Stimulated activated CD4-positive, alpha-beta T cell treated with anti-CD3 and anti-CD28 coated beads, Interleukin-15, amount 100 ng/mL, for 48 hours (primary cell): ENCODE measurements at places on chromosomes 2 and 18.

GRCh38 chr18:36660311-36660710 is 168.5 kb downstream of the TPGS2 start:
- no peak for DNase-seq

GRCh38 chr18:47251289-47252120 is at the start of gene SKOR2:
TSS of gene SKOR2 (minus strand) at chr18:47251660. CDS start at chr18:47249183, 2,477 bp downstream.
- DNase-seq: no peak

- DNase-seq: no peak
These were observed 177.0 kb downstream of the FMNL2 start for GRCh38 chr2:152511981-152512380.

DNA sequence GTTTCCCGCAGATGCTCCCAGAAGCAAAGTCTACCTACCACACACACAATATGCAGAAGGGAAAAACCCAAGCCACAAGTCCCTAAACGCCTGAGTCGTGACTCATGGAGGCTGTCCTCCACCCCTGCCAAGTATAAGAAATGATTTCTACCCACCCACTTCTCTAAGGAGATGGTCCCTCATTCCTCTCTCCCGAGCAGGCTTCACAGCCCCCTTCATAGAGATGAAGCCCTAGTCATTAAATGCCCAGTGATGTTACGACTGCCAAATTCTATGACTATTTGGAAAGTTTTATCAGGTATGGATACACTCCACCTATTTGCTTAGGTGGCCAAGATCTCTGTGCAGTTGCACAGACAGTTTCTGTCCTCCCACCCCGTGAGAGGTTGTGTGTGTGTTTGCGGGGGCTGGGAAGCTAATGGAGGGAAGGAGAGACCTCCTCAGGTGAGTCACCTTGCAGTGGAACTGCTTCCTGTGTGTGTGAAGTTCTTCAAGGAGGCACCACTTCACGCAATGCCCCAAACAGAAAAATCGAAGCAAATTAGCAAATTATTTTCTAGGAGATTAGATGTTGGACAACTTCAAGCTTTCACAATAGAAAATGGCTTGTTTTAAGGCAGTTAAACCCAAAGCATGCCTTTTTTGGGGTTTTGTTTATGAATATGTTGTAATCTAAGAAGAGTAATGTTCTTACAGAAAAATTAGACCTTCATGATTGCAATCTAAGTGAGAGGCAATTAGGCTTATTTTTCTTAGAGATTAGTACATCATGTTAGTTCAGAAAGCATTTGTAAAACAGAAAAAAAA is 175.2 kb downstream of the TGIF1 start:
- DNase-seq: peak; percentile 51

GRCh38 chr2:150480971-150481830 is 6.3 kb downstream of the RND3 start:
- no peak for DNase-seq

GRCh38 chr2:224157655-224158054 is 118.6 kb upstream of the SERPINE2 start:
- no peak for DNase-seq

- DNase-seq: no peak
These were observed 794 bp downstream of the GKN2 start for GRCh38 chr2:68951899-68952298.

- DNase-seq: no peak
These were observed 228.9 kb downstream of the RNF144A start for GRCh38 chr2:7146151-7146550.

DNA sequence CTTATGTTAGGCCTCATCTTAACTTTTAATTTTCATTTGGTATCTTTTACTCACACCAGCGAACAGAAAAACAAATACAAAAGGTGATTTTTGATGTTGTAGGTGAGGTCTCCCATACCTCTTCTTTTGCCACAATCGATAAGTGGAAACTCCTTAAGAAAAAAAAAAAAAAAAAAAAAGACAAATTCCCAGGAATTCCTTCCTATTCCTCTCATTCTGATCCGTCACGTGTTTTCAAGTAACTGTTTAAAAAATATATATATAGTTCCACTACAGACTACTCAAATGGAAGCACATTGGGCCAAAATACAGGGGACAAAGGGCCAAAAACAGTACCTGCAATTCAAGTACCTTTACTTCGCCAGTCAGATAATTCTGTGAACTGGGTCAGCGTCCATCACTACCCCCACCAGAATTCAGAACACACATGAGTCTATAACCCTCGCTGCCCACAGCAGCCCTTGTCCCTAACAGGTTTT is 16.5 kb downstream of the NMUR1 start:
- no peak for DNase-seq

DNA sequence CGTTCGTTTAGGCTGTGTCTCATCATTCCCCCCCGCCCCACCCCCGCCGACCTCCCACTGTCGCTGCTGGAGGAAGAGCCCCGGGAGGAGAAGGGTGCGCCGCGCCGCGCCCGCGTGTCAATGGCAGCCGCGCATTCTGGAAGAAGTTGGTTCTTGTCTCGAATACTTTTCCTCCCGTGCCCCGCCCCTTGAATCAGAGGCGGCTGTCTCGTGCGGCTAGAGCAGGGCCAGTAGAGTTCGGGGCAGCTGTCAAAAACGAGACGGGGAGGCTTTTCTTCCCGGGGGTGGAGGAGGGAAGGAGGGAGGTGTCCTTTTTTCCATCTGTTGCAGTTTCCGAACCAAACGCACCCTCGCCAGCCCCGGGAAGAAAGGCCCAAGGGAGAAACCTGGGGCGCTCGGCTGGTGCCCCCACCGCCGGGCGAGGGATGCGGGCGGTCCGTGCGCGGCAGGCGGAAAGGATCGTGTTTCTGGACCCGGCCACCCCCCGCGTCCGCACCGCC is 410 bp upstream of the TGIF1 start:
- DNase-seq: peak; percentile 51

DNA sequence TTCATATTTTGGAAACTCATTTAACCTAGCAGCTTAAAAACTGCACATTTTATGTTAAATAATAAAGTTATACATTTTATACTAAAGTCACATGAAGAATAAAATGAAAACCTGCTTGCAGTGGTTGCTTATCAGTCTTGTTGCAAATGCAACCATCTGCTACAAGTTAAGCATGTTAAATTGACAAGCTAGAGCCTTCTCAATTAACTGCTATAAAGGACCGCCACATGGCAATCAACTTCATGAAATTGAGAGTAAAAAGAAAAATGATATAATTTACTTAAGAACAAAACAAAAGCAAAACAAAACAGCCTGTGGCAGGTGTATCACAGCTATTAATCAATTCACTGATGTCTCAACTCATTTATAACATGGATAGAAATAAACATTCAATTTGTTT is 78.7 kb downstream of the RTTN start:
- no peak for DNase-seq

GRCh38 chr2:240351088-240351741 is 84.2 kb upstream of the GPC1 start:
- no peak for DNase-seq

- DNase-seq: no peak
These were observed 203.9 kb upstream of the ALPP start for GRCh38 chr2:232174662-232175061.

GRCh38 chr18:23631746-23632145 is 31.0 kb downstream of the ANKRD29 start:
- no peak for DNase-seq

GRCh38 chr2:178392215-178392614 is 58.8 kb downstream of the PRKRA start:
- DNase-seq: no peak

- no peak for DNase-seq
These were observed 198.6 kb downstream of the CAMKMT start for GRCh38 chr2:44560352-44560751.

- no peak for DNase-seq
These were observed 71.9 kb upstream of the SLC9A2 start for GRCh38 chr2:102547462-102547861.

DNA sequence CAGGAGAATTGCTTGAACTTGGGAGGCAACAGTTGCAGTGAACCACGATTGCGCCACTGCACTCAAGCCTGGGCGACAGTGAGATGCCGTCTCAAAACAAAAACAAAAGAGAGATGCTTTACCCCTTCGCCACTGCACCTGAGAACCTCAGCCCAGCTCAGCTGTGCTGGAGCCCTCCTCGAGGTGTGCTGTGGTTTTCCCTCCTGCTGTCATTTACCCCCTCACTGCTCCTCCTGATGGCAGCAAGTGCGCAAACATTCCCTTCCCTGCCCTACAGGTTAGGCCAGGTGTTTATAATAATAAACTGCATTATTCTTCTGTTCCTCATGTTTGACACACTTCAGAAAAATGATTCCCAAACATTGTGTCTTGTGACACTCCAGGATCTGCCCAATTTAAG is 8.4 kb downstream of the FBXO36 start:
- no peak for DNase-seq

DNA sequence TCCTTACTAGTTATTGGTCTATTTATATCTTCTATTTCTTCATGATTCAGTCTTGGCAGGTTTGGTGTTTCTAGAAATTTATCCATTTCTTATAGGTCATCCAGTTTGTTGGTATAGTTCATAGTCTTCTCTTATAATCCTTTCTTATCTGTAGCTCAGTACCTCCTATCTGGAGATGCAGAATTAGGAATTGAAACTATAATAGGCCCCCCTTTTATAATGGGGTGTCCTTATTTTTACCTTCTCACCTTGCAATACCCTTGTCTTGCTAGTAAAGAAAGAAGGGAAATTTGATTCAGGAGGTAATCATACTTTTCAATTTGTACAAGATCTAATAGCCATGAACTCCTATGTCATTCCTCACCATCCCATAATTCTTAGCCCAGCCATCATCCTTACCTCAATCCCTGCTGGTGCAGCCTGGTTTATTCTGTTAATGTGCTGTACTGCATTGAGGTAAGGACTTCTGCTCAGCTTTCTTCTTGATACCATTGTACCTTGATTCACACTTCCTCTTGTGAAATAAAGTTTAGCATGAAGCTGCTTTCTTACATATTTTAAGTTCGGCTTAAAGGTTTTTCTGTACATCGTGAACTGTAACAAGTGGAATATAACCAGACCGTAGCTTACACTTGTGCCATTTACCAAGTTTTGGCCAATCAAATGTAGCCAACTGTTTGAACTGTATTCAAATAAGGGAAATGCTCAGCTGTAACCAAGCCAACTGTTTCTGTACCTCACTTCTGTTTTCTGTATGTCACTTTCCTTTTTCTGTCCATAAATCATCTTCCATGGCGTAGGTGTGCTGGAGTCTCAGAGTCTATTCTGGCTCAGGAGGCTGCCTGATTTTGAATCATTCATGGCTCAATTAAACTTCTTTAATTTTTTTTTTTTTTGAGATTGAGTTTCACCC is 40.1 kb upstream of the PTH2R start:
- no peak for DNase-seq

- DNase-seq: no peak
These were observed 60.2 kb downstream of the PDE1A start for GRCh38 chr2:182366628-182367027.

- no peak for DNase-seq
These were observed 180.4 kb upstream of the NRXN1 start for GRCh38 chr2:51212374-51212773.

GRCh38 chr2:234680688-234681619 is 184.1 kb upstream of the ARL4C start:
- DNase-seq: no peak

DNA sequence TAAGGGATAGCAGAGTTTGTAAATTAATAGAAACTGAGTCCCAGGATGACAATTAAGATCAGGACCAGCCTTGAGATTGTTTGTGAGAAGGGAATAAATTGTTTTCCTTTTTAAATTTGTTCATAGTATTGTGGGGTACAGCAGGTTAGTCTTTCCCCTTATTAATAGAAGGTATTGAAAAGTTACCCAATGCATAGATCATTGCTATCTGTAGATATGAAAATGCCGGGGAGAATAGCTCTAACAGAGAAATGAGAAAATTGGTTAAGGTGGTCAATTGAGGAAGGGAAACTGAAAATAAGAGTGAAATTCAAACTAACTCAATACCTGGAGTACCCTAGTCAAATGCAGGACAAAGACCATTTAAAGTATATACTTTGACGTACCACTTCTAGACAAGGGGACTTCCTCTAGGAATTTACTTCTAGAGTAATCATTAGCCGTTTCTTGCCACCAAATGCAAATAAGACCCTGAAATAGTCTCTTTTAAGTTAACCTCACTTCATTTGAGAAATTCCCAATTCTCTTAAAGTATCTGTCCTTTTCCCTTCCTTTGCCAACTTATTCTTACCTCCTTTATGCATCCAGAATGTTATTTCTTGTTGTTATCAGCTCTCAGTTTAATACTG is 1224.4 kb upstream of the LRRTM1 start:
- DNase-seq: no peak

GRCh38 chr2:163799807-163800206 is 64.0 kb upstream of the FIGN start:
- DNase-seq: no peak

GRCh38 chr2:43896906-43897305 is 58.1 kb downstream of the ABCG8 start:
- no peak for DNase-seq

DNA sequence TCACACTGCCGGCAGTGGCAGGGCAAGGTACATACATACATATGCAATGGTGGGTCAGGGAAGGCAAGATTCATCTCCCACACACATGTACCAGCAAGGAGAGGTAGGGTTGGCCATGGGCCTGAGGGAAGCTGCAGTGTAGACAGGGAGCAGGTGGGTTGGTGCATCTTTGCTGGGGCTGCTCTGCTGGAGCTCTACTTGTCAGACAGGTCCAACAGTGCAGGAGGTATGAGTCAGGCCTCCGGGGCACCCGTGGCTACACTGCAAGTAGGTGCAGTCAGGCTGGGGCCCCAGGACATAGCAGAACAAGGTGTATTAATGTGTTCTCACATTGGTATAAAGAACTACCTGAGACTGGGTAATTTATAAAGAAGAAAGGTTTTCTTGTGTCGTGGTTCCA is 281.1 kb upstream of the COL3A1 start:
- no peak for DNase-seq

DNA sequence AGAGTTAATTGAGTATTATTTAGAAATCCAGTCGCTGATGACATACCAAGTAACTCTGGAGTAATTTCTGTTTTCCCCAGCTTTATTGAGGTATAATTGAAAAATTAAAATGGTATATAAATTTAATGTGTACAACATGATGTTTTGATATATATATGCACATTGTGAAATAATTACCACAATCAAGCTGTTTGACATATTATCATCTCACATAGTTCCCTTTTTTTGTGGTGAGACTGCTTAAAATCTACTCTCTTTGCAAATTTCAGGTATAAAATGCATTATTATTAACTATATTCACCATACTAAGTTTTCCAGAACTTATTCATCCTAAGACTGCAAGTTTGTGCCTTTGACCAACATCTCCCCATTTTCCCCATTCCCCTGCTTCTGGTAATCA is 25.0 kb upstream of the SPAG16 start:
- DNase-seq: no peak

GRCh38 chr2:29360016-29360784 is 245.0 kb downstream of the CLIP4 start:
- no peak for DNase-seq

GRCh38 chr2:166539340-166540162 is 45.5 kb upstream of the SCN7A start:
- no peak for DNase-seq

DNA sequence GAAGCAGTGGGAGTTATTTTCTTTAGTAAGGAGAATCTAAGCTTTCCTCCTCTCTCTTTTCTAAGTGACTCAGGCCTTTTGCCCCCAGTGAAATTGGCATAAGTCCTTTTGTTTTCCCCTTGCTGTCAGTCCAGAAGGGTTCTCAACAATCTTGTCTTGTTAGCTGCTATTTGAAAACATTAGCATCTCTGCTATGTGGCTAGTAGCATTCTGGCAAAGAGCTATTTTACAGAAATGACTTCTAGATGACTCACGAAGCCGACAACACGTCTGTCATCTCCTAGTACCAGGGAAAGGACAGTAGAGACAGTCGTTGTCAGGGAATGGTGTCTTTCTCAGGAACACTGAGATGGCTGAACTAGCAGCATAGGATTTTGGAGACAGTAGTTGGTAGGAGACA is 14.7 kb downstream of the SMARCAL1 start:
- DNase-seq: no peak

GRCh38 chr18:61991201-61991600 is 98.4 kb upstream of the RNF152 start:
- no peak for DNase-seq
